ENCODE measurements at places on chromosomes 6 and 20. TPM values are rescaled to one million over a fixed set of nuclear protein-coding genes. Genes with fewer than 3 reads are reported as not detected.

- DNase-seq: no peak
These were observed 113.3 kb downstream of the TASP1 start for GRCh38 chr20:13525225-13525940.

DNA sequence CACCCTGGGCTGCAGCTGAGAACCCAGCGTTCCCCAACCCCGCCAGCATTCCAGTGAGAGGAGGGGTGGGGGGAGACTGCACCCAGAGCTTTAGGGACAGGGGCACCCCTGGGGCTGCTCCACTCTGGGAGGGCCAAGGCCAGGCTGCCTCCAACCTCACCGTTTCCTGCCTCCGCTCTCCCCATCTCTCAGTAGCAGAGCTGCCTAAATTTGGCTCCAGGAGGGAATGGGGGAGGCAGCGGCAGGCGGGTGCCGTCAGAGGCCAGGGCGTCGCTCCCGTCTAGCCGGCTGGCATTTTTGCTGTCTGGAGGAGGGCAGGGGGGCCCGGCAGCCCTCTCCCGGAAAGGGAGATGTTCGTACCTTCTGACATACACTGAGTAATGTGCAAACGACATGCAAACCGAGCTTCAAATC is 46.6 kb downstream of the NOL4L start:
- no peak for DNase-seq

DNA sequence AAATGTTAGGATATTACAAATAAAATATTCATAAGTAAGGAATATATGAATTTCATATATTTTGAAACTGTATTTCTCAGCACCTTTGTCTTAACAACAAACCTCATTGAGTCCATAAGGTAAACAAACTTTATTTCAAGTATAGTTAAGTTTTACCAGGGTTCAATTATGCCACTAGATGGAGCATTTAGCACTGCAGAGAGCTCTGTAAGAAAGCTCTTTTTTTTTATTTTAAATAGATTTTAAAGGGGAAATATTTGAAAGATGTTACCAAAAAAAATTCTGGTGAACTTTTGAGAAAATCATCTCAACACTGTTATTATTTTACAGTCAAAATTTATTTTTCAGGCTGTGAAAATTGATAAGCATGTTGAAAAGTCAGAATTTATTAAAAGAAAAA is 955.2 kb upstream of the EYS start:
- no peak for DNase-seq

- DNase-seq: no peak
These were observed 7.8 kb upstream of the TFAP2A start for GRCh38 chr6:10422737-10423034.

GRCh38 chr20:37314617-37315016 is 25.2 kb downstream of the MANBAL start:
- DNase-seq: no peak

- DNase-seq: no peak
These were observed 595 bp downstream of the EYA2 start for GRCh38 chr20:46894971-46895905.

GRCh38 chr6:111950661-111951496 is 77.6 kb upstream of the FYN start:
- DNase-seq: no peak

DNA sequence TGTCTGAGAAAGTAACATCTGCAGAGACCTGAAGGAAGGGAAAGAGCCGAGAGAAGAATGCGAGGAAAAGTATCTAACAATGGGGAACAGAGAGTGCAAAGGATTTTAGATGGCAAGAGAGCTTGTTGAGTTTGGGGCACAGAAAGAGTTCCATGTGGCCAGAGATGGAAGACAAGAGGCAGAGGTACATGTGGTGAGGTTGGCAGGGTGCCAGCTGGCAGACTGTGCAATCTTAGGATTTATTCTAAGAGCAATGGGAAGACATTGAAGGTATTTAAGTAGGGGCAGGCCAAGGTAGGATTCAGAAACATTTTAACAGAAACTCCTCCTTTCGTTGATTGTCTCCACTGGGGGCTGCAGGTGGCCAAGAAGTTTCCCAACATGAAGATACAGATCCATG is 20.4 kb upstream of the LBP start:
- DNase-seq: no peak

GRCh38 chr20:23926526-23926880 is 47.0 kb upstream of the CST5 start:
- no peak for DNase-seq

- no peak for DNase-seq
These were observed 460.9 kb upstream of the SULF2 start for GRCh38 chr20:48246061-48246790.

- no peak for DNase-seq
These were observed 12.7 kb downstream of the RBM39 start for GRCh38 chr20:35729283-35729807.

GCNT2 gene
- 44.9 TPM for total RNA-seq
